ENCODE measurements at places on chromosomes 13 and 19. TPM values are rescaled to one million over a fixed set of nuclear protein-coding genes. Genes with fewer than 3 reads are reported as not detected.

- no peak for DNase-seq
- peaks cover 23% of the 10 kb centered on the region for H3K4me1 ChIP-seq
- no peaks in the 10 kb centered on the region for H3K36me3 ChIP-seq
- no peak overlapping the region for H3K4me3 ChIP-seq
- no peak overlapping the region for H3K27ac ChIP-seq
These were observed 4.3 kb downstream of the HPN start for GRCh38 chr19:35045667-35046300.

DNA sequence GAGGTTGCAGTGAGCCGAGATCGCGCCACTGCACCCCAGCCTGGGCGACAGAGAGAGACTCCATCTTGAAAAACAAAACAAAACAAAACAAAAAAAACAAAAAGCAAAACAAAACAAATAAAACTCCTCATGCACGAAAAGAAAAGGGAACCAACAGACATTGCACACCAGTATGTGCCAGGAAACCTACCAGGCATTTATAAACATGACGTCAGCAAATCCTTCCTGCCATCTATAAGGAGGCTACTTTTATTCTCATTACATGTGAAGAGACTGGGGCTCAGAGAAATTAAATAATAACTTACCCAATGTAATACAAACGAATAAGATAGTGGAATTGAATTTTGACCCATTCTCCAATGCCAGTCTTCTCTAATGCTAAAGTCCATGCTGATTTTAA, 197.2 kb downstream of the NUFIP1 start:
- H3K36me3 ChIP-seq: no peaks in the 10 kb centered on the region
- no peak for DNase-seq
- H3K4me1 ChIP-seq: peaks cover 5% of the 10 kb centered on the region
- H3K27ac ChIP-seq: no peak overlapping the region
- H3K4me3 ChIP-seq: no peak overlapping the region
- H3K27me3 ChIP-seq: no peaks in the 10 kb centered on the region

DNA sequence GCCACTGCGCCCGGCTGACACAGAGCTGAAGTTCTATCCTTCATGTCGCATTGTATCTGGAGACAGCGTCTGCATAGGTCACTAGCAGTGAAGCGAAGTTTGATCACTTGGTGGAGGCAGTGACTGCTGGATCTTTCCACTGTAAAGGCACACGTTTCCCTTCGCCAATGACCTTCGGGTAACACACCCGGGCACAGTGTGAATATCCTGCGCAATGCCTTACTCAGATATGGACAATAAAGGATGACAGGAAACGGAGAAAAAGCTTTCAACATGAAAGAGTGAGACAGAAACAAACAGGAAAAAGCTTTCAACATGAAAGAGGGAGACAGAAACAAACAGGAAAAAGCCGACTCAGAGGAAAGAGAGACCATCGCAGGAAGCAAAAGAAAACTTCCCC, 17.1 kb downstream of the ARL11 start:
- no peak for DNase-seq
- H3K4me1 ChIP-seq: peaks cover 6% of the 10 kb centered on the region
- H3K4me3 ChIP-seq: no peak overlapping the region

DNA sequence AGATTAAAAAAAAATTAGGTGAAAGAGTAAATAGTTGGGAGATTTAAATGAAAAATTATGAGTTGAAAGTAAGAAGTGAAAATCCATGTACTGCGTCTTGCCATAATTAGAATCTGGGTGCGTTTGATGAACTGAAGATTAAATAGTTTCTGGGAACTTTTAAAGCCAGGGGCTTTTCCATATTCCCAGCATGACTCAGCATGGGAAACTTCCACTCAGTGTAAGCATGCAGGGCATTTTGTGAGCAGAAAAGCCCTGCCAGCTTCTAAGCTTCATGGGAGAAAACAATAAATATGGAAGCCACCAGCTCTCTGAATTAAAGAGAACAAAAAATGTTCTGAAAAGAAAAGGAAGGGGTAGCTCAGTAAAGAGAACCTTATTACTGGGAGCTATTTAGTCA, 62.0 kb upstream of the EDNRB start:
- peak overlapping the region; percentile 81 for H3K27ac ChIP-seq
- no peak overlapping the region for H3K4me3 ChIP-seq

DNA sequence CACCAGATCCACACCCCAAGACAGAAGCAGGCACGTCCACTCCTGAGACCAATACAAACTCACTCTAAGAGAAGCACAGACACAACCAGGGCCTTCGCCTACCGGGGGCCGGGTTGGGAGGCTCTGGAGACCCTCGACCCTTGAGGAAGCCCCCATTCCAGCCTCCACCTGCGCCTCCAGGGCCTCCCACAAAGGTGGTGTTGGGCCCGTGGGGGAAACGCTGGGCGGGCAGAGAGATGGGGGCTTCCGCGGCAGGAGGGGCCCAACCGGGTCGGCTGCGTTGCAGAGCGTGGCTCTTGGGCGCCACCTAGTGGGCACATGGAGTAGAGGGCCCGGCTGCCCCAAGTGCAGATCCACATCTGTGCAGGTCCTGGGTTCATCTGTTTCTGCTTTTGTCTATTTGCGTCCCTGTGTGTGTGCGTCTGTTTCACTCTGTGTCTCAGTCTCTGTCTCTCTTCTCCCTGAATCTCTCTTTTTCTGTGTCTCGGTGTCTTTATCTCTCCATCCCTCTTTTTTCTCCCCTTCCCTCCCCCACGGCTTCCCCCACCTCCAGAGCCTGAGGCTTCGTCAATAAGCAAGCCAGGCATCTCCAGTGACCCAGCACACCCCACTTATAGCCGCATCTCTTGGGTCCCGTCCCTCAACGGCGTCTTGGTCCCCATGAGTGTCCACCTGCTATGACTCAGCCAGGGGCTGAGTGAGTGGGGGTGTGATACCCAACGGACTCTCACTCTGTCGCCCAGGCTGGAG, 10.5 kb upstream of the TINCR start:
- no peaks in the 10 kb centered on the region for H3K27me3 ChIP-seq
- peak overlapping the region; percentile 19 for H3K4me3 ChIP-seq
- peaks cover 12% of the 10 kb centered on the region for H3K36me3 ChIP-seq
- peak; percentile 84 for DNase-seq

GRCh38 chr13:48138270-48138669, 43.4 kb upstream of the MED4 start:
- no peak overlapping the region for H3K27ac ChIP-seq
- H3K4me3 ChIP-seq: no peak overlapping the region
- H3K27me3 ChIP-seq: no peaks in the 10 kb centered on the region
- no peaks in the 10 kb centered on the region for H3K4me1 ChIP-seq

- peak overlapping the region; percentile 99 for H3K27ac ChIP-seq
These were observed 3.8 kb downstream of the ZC3H4 start for GRCh38 chr19:47109541-47110375.

GRCh38 chr19:48695743-48696352, at the start of gene FUT2:
TSS of gene FUT2 (plus strand) at chr19:48695971. CDS start at chr19:48702957, 6,986 bp downstream.
- H3K27me3 ChIP-seq: no peaks in the 10 kb centered on the region
- H3K4me1 ChIP-seq: peaks cover 21% of the 10 kb centered on the region
- H3K4me3 ChIP-seq: peak within 1 kb of the TSS; percentile 46

GRCh38 chr13:106118050-106118449, 417.4 kb downstream of the EFNB2 start:
- no peaks in the 10 kb centered on the region for H3K36me3 ChIP-seq
- no peak for DNase-seq
- no peak overlapping the region for H3K4me3 ChIP-seq
- no peaks in the 10 kb centered on the region for H3K27me3 ChIP-seq
- no peak overlapping the region for H3K27ac ChIP-seq

DNA sequence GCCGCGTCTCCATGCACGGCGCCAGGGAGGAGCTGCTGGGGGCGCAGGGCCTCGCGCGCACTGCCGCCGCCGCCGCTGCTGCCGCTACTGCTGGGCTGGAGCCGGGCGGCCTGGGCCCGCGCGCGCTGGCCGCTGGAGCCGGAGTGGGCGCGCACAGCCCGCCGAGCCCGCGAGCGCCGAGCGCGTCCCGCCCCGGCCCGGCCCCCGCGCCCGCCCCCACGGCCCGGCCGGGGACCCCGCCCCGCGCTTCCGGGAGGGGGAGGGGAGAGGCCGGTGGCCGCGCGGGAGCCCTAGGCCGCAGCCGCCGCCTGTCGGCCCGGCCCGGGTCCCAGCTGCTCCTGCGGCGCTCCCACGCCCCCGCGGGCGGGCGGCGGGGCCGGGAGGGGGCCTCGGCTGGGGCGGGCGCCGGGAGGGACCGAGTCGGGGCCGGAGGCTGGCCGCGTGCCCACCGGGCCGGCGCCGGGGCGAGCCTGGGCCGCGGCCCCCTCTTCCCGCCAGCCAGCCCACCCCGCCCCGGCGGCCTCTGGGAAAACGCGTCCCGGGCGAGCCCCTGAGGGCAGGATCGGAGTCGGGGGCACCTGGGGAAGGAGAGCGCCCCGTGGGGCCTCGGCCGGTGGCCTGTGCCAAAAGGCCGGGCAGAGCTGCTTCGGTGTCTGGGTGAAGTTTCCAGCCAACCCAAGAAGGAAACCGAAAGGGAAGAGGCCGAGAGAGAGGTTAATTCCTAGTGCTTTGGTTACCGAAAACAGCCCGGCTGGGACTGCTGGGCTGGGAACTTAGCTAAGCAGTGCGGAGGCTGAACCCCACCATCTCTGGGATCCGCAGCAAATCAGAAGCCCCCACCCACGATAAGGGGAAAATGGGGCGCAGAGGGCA, at the start of gene STK24:
TSS of gene STK24 (minus strand) at position 145 of the 873 bp plus-strand sequence. CDS start 321 bp downstream, outside the sequence.
- no peak for DNase-seq
- H3K36me3 ChIP-seq: no peaks in the 10 kb centered on the region
- H3K4me1 ChIP-seq: peaks cover 60% of the 10 kb centered on the region

DNA sequence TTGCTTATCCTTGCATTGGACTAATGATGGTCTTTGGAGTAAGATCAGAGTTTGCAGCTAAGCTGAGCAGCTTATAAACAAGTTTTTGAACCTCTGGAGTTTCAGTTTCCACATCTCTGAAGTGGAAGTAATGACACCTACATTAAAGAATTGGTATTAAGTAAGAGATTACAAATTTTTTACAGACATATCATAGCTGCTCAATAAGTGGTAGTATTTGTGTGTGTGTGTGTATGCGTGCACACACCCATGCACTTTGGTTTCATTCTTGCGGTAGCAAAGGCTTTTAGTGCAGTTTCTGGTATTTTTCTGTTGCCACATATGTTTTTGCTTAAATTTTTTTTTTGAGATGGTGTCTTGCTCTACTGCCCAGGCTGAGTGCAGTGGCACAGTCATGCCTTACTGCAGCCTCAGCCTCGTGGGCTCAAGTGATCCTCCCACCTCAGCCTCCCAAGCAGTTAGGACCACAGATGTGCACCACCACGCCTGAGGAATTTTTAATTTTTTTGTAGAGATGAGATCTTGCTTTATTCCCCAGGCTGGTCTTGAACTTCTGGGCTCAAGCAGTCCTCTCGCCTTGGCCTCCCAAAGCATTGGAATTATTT, 4.5 kb downstream of the NAA16 start:
- H3K4me3 ChIP-seq: no peak overlapping the region
- H3K27me3 ChIP-seq: no peaks in the 10 kb centered on the region
- no peaks in the 10 kb centered on the region for H3K36me3 ChIP-seq
- no peak overlapping the region for H3K27ac ChIP-seq

DNA sequence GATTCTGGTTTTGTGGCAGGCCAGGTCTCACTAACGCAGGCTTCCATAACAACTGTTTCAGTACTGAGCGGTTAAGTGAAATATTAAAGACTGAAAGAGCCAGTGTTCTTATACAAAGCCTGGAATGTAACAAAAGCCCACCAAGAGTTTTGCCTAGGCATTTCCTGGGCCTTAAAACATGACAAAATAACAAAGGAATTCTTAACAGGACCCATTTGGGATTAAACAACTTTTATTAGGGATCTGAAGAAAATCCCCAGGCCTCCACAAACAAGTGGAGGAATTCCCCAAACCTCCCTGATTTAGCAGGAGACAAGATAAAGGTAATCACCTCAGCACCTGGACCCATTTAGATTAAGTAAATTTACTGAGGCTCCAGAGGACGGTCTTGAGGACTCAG, 799.7 kb upstream of the SPRY2 start:
- no peaks in the 10 kb centered on the region for H3K27me3 ChIP-seq
- no peaks in the 10 kb centered on the region for H3K36me3 ChIP-seq
- no peak for DNase-seq
- no peaks in the 10 kb centered on the region for H3K4me1 ChIP-seq
- no peak overlapping the region for H3K27ac ChIP-seq

GRCh38 chr19:19538785-19539166, 711 bp downstream of the CILP2 start:
- no peak for DNase-seq
- peaks cover 17% of the 10 kb centered on the region for H3K27me3 ChIP-seq
- H3K4me3 ChIP-seq: peak overlapping the region; percentile 41

DNA sequence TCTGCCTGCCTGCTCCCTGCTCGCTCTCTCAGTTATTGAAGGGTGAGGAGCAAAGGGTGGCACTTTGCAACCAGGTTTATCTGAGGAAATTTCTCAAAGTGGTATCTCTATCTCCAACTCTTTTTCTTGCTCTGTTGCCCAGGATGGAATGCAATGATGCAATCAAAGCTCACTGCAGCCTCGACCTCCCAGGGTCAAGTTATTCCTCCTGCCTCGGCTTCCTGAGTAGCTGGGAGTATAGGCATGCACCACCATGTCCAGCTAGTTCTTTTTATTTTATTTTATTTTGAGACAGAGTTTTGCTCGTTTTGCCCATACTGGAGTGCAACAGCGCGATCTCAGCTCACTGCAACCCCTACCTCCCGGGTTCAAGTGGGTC, 4.9 kb downstream of the ACTMAP start:
- no peak for DNase-seq
- H3K27ac ChIP-seq: no peak overlapping the region
- H3K27me3 ChIP-seq: no peaks in the 10 kb centered on the region

DNA sequence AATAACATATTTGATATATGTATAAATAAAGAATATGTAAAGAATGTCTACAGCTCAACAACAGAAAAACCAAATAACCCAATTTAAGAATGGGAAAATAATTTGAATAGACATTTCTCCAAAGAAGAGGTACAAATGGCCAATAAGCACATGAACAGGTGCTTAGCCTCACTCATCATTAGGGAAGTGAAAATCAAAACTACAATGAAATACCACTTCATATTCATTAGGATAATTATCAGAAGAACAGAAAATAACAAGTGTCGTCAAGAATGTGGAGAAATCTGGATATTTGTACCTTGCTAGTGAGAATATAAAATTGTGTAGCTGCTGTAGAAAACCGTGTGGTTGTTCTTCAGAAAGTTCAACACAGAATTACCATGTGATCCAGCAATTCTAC, 8.4 kb upstream of the SUPT20H start:
- DNase-seq: no peak
- H3K4me3 ChIP-seq: no peak overlapping the region
- no peaks in the 10 kb centered on the region for H3K4me1 ChIP-seq
- H3K27me3 ChIP-seq: no peaks in the 10 kb centered on the region
- no peaks in the 10 kb centered on the region for H3K36me3 ChIP-seq

DNA sequence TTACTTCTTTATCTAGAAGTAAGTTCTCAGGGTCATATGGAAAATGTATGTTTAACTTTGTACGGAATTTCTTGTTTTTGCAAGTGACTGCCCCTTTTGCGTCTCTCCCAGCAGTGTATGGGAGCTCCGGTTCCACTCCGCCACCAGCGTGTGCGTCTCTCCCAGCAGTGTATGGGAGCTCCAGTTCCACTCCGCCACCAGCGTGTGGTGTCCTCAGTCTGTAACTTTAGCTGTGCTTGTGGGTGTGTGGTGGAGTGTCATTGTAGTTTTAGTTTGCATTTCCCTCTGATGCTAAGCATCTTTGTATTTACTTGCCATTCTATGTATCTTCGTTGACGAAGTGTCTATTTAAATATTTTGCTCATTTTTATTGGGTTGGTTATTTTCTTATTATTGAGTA, 2.4 kb downstream of the CUL4A start:
- peaks cover 3% of the 10 kb centered on the region for H3K36me3 ChIP-seq
- peaks cover 68% of the 10 kb centered on the region for H3K4me1 ChIP-seq
- no peaks in the 10 kb centered on the region for H3K27me3 ChIP-seq
- H3K4me3 ChIP-seq: no peak overlapping the region

Gene SHISA2
- total RNA-seq: 3.0 TPM

Gene PSG1
- not detected for total RNA-seq

Gene ZNF284
- total RNA-seq: 1.2 TPM

Gene ACP7
- total RNA-seq: 18.1 TPM

Gene ZNF534
- 0.30 TPM for total RNA-seq

Gene PINLYP
- total RNA-seq: 4.7 TPM
